ENCODE measurements at places on chromosomes 5 and 9. TPM values are rescaled to one million over a fixed set of nuclear protein-coding genes. Genes with fewer than 3 reads are reported as not detected.

The GPX8 gene
- 1.2 TPM for total RNA-seq

The C9orf40 gene
- total RNA-seq, result 9.4 TPM

The PITX1 gene
- total RNA-seq, result not detected

The CDC25C gene
- 2.4 TPM for total RNA-seq

The KCTD16 gene
- 17.5 TPM for total RNA-seq

DNA sequence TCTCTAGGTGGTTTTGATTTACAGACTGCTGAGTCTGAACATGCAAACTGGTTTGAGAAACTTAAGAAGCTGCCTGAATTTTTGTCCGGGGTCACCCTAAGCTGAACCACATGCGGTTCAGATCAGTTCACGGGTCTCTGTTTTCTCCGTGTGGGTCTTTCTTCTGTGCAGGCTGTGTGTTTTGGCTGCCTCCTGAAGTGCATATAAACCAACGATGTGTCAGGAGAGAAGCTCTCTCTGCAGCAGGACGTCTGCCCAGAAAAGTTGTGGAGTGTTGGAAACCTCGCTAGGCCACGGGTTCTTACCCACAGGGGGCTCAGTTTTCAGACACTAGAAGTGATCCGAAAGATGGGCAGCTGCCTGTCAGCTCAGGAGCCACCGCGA, 364.2 kb downstream of the IRX2 start:
- no peak for DNase-seq

DNA sequence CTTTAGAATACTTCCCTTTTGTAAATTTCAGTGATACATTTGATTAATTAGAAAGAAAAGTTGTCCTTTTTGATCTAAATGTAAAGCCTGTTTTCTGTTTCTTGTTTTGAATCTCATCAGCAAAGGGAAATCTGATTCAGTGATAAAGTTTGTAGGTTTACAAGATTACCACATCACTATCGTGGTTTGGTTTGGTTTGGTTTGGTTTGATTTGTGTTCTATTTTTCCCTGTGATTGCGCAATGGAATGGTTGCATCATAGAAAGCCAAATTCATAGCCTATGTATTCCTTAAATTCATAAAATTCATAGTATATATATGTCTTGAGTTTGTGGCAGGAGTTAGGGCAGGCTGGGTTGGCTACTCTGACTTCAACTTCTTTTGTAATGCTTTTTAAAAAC, 15.2 kb downstream of the SRFBP1 start:
- DNase-seq, result no peak

GRCh38 chr5:141506381-141507155, 17.7 kb downstream of the PCDHGC5 start:
- DNase-seq, result no peak

- no peak for DNase-seq
These were observed 18.6 kb downstream of the IRX2 start for GRCh38 chr5:2732850-2733249.

DNA sequence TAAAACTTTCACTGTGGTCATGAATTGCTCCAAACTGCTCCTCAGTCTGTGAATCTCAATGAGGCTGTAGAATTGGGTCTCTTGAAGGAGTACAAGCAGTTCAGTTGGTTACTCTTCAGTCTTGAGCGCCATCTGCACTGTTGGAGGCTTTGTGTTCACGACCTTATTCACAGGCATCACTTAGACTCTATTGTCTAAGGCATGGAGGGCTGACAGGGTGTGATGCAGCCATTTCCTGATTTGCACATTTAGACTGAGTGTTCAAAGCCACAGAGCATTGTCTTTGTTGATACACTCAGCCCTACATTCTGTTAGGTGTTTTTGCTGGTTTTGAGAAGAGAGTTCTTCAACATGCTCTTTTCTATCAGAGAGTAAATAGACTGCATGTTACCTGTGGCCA, 355.9 kb upstream of the RIOK2 start:
- no peak for DNase-seq

GRCh38 chr5:149754172-149754880, 24.2 kb downstream of the PPARGC1B start:
- DNase-seq, result no peak

GRCh38 chr5:69202497-69202896, 13.1 kb downstream of the CENPH start:
- no peak for DNase-seq

DNA sequence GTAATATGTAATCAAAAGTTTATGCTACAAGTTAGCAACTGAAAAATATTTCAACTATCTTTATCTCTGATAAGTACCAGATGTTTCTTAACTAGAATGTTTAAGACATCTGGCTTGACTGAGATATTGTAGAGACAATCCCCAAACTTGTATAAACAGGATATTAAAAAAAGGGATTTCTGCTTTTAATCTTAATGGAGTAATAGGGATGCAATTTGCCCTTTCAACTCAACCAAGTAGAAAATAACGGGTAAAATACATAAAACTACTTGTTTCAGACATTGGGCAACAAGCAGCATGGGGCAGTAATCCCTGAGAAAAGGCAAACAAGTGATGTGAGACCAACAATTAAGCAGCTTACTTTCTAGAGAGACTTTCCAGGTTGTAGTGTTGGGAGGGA, 9.4 kb upstream of the ADAMTS12 start:
- no peak for DNase-seq

DNA sequence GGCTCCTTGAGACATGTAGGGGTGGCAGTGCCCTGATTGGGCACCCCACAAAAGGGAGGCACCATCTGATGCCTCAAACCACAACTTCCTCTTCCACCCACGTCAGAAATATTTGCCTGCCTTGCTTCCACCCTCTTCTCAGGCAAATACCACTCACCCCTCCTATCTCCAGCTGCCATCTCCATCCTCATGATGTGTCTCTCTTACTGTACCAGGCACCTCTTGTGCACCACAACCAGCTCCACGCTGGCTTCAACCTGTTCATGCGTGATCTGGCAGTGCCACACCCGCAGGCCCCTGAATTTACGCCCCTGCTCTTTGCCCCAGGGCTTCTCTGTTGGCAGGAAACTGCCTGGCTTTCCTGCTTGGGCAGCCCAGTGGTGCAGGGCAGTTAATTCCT, 87.8 kb upstream of the HSPA9 start:
- no peak for DNase-seq

DNA sequence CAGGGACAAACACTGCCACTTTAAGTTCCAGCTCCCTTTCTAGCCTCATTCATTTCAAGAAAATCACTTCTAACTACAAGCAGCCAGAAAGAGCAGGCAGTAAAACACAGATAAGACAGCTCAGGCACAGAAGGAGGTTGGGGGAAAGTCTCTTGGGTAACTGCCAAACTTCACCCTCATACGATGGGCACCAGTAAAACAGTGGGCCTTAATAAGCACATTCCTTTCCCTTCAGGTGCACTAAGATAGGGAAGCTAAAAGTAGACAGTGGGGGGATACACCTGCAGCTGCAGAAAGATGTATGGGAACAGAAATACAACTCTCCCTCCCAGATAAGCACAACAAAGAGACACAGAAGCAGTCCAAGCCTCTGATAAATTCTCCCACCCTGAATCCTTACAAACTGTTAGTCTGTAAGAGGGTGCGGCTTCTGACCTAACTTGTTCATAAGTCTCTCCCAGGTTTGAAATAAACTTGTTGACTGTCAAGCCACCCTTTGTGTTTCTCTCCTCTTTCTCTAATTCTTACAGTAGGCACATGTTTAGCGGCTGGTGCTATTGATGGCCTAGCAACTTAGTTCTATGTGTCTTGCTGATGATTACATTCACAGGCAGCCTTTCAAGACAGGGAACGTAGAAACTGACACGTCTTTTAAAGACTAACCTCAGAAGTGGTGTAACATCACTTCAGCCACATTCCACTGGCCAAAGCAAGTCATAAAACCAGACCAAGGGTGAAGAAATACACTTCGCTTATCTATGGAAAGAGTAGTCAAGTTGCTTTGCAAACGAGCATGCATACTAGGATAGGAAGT, 6.8 kb upstream of the CKS2 start:
- DNase-seq, result no peak

DNA sequence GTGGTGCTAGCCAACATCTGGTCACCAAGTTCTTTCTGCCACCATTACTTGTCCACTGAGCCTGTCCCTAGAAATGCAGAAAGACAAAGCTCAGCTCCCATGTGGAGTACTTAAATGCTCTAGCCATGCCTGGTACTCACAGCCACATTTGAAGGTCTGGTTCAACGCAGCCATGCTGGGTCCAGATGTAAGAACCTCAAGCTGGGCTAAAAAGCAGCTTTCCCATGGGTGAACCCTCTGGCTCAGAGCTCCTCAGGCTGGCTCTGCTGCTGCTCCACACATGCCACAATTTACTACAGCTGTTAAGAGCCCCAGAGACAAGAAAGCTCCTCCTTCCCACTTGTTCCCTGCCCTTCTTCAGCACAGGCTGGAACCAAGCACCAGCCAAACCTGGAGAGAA, 97.1 kb upstream of the LRRTM2 start:
- no peak for DNase-seq

GRCh38 chr5:108028412-108028811, 353.5 kb downstream of the FBXL17 start:
- DNase-seq, result no peak

DNA sequence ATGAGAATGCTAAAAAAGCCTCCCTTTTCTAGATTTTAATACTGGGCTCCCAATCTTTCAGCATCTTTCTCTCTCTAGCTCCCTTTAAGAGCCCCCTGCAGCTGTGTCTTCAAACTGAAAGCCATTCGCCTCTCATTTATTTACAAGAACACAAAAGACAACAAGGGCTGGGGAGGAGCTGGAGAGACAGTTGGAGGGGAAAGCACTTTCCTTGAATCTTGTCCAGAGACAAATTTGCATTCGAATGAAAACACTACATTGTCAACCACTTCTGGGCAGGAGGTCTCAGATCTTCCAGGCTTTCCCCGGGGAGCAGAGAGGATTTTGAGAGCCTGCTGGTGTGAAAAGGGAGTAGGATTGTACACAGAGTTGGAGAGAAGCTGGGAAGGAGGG, 518.3 kb downstream of the CTNND2 start:
- DNase-seq, result no peak

DNA sequence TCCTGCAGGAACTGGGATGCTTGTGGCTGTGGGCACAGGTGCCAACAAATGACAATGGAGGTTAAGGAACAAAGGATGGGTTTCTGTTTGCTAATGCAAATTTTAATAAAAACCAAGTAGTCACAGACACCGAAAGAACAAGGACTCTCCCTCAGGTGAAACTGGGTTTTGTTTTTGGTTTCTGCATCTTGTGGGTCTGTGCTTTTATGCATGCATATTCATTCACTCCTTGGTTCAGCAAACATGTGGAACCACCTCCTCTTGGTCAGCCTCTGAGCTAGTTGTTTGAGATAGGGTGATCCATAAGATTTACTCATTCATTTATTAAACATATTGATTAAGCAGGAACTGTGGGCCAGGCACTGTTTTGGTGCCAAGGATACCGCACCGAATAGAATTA, 381.9 kb downstream of the CDK5RAP2 start:
- DNase-seq, result no peak

GRCh38 chr9:136364942-136365774, 1.6 kb upstream of the DNLZ start:
- no peak for DNase-seq

GRCh38 chr9:89465001-89465451, 32.9 kb downstream of the SEMA4D start:
- no peak for DNase-seq

- DNase-seq, result no peak
These were observed 175.1 kb downstream of the HCN1 start for GRCh38 chr5:45521067-45521466.

DNA sequence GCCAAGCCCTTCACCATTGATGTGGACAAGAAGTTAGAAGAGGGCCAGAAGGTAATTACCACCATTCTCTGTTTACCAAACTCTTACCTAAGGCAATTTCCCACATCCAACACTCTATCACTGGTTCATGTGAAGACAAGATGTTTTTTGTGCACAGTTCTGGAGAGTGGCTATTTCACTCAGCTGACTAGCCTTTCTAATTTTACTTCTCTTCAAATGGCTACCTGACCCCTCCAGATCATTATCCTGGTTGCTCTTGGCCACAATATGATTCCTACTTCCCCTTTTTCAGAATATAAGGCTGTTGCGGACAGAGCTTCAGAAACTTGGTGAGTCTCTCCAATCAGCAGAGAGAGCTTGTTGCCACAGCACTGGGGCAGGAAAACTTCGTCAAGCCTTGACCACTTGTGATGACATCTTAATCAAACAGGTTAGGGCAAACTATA, 7.1 kb downstream of the KIF20A start:
- DNase-seq, result no peak

GRCh38 chr5:170523142-170523551, 19.3 kb downstream of the KCNIP1 start:
- no peak for DNase-seq

DNA sequence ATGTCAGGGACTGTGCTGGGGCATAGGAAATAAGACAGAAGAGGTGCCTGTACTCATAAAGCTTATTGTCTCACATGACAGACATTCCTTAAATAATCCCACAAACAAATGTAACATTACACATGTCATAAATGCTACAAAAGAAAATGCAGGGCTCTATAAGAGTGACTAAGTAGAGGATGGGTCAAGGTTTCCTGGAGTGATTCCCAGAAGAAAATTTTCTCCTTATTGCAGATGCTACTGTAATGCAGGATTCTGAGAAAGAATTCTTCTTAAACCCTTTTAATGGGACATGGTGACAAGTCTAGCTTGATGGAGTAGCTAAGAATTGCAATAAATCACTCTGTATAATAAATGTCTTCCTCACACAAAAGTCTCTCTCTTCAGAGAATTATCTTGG, 55.7 kb downstream of the SH3TC2 start:
- no peak for DNase-seq

DNA sequence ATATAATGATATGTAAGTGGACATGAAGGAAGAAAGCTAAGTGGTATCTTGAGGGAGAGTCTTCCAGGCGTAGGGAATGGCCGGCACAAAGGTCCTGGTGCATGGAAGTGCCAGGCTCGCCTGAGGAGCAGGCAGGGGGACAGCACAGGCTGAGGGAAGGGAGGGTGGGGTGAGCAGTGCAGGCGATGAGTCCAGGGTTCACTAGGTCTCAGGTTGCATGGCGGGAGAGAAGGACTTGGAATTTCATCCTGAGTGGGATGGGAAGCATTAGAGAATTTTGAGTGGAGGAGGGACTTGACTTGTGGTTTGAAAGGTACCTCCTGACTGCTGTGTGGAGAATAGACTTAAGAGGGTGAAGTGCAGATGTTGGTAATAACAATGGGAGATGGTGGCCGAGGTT, 268.9 kb downstream of the ARHGEF28 start:
- DNase-seq, result no peak

- DNase-seq, result no peak
These were observed 41.0 kb downstream of the ERMP1 start for GRCh38 chr9:5791870-5792269.

Measured in frontal cortex (tissue), 4 donors.